PC-3 (cell line): ENCODE measurements at places on chromosomes 2 and 18. TPM values are rescaled to one million over a fixed set of nuclear protein-coding genes. Genes with fewer than 3 reads are reported as not detected.

GRCh38 chr2:126835831-126836230 is 62.9 kb upstream of the TEX51 start:
- H3K4me3 ChIP-seq = no peak overlapping the region
- no peak for DNase-seq
- H3K27ac ChIP-seq = no peak overlapping the region
- H3K36me3 ChIP-seq = no peaks in the 10 kb centered on the region
- no peaks in the 10 kb centered on the region for H3K4me1 ChIP-seq

DNA sequence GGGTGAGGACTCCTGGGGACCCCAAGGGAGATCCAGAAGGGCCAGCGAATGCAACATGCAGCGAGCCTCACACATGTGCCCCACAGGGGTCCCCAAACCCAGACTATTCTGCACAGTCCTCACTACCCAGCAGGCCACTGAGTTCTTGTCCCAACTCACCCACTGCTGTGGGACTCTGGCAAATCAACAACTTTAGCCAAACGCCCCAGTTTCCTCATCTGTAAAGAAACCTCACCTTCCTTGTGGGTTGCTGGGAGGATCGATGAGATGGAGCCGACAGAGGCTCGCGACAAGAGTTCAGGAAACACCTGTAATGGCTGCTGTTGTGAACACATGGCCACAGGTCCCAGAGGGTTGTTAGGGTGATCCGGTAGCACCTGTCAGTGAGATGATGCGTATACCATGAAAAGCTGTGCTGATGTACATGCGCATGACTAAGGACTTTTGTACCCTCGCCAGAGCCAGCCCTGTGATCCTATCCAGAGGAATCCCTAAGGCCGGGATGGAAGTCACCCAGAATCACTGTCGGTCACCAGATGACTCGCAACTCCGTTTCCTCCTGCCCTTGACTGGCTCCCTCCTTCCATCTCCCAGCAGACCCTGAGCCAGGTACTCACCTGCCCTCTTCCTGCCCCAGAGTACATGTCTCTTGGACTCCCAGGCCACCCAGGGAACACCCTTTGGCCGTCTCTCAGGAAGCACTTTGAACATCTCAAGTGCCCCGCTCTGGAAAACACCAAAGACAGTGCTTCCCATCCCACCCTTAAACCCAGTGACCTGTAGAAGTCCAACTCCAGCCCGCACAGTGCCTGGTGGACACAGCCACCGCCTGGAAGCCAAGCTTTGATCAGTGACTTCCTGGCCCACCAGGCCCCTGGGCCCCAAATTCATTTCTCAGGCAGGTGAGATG is 103.3 kb upstream of the ID2 start:
- no peak overlapping the region for H3K27ac ChIP-seq
- H3K4me3 ChIP-seq = no peak overlapping the region
- DNase-seq = peak; percentile 48
- H3K36me3 ChIP-seq = no peaks in the 10 kb centered on the region
- H3K27me3 ChIP-seq = no peaks in the 10 kb centered on the region

Gene HNMT
- total RNA-seq = 6.9 and 7.1 TPM in 2 replicates

Gene PAX8
- total RNA-seq = 2.6 and 3.4 TPM in 2 replicates

Gene LRRC30
- not detected in 2 replicates for total RNA-seq
